ENCODE measurements at places on chromosomes 1 and 21. TPM values are rescaled to one million over a fixed set of nuclear protein-coding genes. Genes with fewer than 3 reads are reported as not detected.
A peak's percentile ranks its signal among the peaks of the same experiment; 100 is the strongest.

GRCh38 chr1:180271272-180272255 lies 41.5 kb downstream of the LHX4 start:
- peaks cover 4% of the 10 kb centered on the region for H3K36me3 ChIP-seq
- H3K27me3 ChIP-seq = no peaks in the 10 kb centered on the region
- no peak for DNase-seq
- no peak overlapping the region for H3K4me3 ChIP-seq
- H3K27ac ChIP-seq = no peak overlapping the region
- H3K4me1 ChIP-seq = no peaks in the 10 kb centered on the region

The ZP4 gene
- not detected for total RNA-seq

DNA sequence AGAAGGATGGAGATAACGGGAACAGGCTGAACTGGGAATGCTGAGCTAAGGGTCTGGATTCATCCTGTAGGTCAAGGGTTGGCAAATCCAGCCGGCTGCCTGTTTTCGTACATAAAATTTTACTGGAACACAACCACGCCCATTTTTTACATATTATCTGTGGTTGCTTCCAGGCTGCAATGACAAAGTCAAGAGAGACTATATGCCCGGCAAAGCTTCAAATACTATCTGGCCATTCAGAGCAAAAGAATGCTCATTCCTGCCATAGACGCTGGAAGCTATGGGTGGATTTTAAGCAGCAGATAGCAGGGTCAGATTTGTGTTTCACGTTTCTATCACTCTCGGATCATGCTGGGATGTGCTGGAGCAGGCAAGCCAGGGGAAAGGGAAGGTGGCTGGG lies 137.9 kb upstream of the EDN2 start:
- H3K4me1 ChIP-seq = peaks cover 46% of the 10 kb centered on the region
- no peak for DNase-seq
- peaks cover 41% of the 10 kb centered on the region for H3K36me3 ChIP-seq
- H3K27me3 ChIP-seq = no peaks in the 10 kb centered on the region
- H3K27ac ChIP-seq = no peak overlapping the region

DNA sequence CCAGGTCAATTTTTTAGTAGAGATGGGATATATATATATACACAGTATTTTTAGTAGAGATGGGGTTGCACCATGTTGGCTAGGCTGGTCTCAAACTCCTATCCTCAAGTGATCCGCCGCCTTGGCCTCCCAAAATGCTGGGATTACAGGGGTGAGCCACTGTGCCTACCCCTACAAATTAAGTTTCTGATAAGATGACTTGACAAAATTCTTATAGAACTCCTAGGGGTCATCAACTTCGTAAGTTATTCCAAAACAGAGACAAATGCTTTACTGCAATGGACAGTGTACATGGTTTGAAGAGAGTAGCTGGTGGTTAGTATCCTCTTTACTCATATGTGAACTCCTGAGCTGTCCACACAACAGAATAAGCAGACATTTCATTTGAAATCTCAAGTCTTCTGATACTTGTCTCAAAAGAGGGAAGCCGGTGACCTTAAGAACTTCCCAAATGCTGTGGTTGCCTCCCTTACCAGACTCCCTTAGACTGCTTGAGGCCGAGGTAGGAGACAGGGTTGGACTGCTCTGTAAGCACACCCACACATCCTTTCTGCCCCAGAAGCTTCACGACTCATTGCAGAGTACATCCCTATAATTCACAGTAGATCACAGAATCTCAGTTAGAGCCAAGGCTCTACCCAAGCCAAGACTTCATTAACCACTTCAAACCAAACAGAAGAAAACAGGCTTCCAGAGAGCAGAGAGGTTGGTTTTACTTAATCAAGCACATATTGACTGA lies 244.1 kb upstream of the IRF2BP2 start:
- H3K36me3 ChIP-seq = no peaks in the 10 kb centered on the region
- H3K4me1 ChIP-seq = peaks cover 28% of the 10 kb centered on the region
- H3K27me3 ChIP-seq = no peaks in the 10 kb centered on the region
- no peak for DNase-seq
- H3K27ac ChIP-seq = no peak overlapping the region
- H3K4me3 ChIP-seq = no peak overlapping the region

GRCh38 chr1:113965703-113966412 lies 13.4 kb upstream of the OLFML3 start:
- H3K4me1 ChIP-seq = no peaks in the 10 kb centered on the region
- no peak overlapping the region for H3K27ac ChIP-seq

DNA sequence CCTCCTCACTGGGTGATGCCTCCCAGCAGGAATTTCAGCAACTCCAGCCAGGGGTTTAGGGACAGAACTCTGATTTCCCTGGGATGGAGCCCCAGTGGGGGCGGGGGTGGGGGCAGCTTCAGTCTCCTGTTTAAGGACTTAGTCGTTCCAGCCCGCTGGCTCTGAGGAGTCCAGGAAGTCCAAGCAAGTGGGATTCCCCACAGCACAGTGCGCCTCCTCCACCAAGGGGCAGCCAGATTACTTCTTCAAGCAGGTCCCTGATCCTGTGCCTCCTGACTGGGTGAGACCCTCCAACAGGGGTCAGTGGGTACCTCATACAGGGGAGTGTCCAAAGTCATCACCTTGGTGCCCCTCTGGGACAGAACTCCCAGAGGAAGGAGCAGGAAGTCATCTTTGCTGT lies 1438.4 kb upstream of the B3GALT2 start:
- H3K36me3 ChIP-seq = no peaks in the 10 kb centered on the region
- no peak overlapping the region for H3K4me3 ChIP-seq
- DNase-seq = no peak
- H3K27ac ChIP-seq = no peak overlapping the region
- H3K27me3 ChIP-seq = no peaks in the 10 kb centered on the region

DNA sequence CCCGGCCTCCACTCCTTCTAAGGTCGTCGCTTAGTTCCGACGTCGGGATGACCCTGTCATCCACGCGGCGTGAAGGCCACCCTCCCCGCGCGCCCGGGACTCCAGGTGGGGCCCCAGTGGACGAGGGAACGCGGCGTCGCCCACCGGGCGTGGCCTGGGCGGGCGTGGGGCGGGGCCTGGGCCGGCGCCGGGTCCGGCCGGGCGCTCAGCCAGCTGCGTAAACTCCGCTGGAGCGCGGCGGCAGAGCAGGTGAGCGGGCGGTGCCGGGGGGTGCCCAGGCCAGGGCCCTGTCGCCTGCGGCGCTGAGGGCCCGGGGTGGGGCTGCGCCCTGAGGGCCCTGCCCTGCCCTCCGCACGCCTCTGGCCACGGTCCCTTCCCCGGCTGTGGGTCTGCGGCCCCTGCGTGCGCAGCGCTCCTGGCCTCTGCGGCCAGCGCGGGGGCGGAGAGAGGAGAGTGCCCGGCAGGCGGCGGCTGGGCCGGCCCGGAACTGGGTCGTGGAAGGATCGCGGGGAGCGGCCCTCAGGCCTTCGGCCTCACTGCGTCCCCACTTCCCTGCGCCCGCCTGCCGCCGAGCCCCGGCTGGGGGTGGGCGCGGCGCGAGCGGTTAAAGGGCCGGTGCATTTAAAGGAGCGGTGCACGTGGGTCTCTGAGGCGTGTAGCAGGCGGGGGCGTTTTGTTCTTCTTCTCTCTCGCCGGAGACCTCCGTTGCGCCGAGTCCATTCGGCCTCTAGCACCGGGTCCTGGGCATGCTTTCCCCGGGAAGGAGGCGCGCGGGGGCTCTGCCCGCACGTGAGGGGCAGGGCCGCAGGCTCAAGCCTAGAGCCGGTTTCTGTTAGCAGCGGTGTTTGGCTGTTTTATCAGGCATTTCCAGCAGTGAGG lies at the start of gene PSEN2:
Gene PSEN2 (plus strand): TSS at position 216 of the 879 bp plus-strand sequence. CDS start 11,292 bp downstream, outside the sequence.
- no peaks in the 10 kb centered on the region for H3K36me3 ChIP-seq
- peak within 1 kb of the TSS; percentile 73 for H3K4me3 ChIP-seq
- peaks cover 23% of the 10 kb centered on the region for H3K27me3 ChIP-seq
- DNase-seq = peak; percentile 49
- no peak within 1 kb of the TSS for H3K27ac ChIP-seq
- H3K4me1 ChIP-seq = peaks cover 5% of the 10 kb centered on the region

The CHRNB2 gene
- not detected for total RNA-seq

- H3K36me3 ChIP-seq = peaks cover 2% of the 10 kb centered on the region
- H3K27ac ChIP-seq = peak within 1 kb of the TSS; percentile 32
- peaks cover 40% of the 10 kb centered on the region for H3K4me1 ChIP-seq
- H3K4me3 ChIP-seq = peak within 1 kb of the TSS; percentile 80
- DNase-seq = peak; percentile 87
These were observed at the start of gene ELAPOR1 for GRCh38 chr1:109113590-109114341. Gene ELAPOR1 (plus strand): TSS chr1:109114115. CDS start chr1:109114184, 69 bp downstream.

The TMEM82 gene
- not detected for total RNA-seq

GRCh38 chr1:1074631-1075147 lies 583 bp upstream of the RNF223 start:
- DNase-seq = no peak
- no peak overlapping the region for H3K4me3 ChIP-seq
- H3K4me1 ChIP-seq = peaks cover 4% of the 10 kb centered on the region
- H3K36me3 ChIP-seq = no peaks in the 10 kb centered on the region
- no peak overlapping the region for H3K27ac ChIP-seq

DNA sequence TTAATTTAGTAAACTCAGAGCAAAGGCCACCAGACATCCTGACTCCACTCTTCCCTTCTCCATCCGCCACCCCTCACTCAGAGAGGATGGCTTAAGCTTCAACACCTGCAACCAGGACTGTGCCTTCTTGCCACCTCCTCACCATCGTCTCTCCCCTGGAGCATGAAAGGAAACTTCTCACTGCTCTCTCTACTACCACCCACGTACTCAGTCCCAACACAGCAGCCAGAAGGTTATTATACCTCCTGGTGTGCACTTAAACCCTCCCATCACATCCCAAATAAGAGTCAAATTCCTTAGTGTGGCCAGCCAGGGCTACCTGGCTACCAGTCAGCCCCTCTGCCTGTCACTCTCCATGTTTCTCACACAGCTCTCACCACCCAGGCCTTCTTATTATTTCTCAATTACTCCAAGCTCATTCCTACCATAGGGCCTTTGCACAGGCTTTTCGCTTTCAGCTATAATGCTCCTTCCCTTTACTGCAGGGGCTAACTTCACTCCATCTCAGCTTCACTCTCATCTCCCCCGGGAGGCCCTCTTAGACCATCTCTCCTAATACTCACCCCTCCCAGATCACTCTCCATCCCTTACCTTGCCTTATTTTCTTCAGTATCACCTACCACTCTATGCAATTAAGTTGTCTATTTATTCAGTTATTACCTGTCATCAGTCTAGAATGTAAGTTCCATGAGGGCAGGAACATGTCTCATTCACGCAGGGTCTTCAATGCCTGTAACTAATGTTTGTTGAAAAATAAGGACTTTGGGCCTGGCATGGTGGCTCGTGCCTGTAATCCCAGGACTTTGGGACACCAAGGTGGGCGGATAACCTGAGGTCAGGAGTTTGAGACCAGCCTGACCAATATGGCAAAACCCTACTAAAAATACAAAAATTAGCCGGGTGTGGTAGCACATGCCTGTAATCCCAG lies 137.5 kb downstream of the TOMM20 start:
- no peaks in the 10 kb centered on the region for H3K27me3 ChIP-seq
- H3K4me1 ChIP-seq = peaks cover 55% of the 10 kb centered on the region
- H3K36me3 ChIP-seq = no peaks in the 10 kb centered on the region
- H3K27ac ChIP-seq = peak overlapping the region; percentile 51

The LCK gene
- total RNA-seq = 164 TPM

DNA sequence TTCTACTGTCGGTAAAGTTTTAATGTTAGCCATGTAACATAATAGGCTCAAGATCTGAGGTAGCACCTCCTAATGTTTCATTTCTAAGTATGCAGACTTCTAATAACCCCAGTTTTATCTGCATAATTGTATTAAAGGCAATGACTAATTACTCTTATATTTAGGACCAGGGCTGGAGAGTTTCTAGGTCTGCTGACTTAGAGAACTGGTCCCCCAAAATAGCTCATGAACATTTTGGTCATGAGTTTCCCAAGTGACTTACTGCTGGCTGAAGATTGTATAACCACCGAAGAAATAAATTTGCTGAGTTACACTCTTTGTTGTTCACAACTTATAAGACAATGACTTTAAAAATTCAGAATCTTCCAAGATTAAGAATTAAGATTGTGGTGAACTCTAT lies 197.8 kb upstream of the TNR start:
- H3K27ac ChIP-seq = no peak overlapping the region
- H3K4me1 ChIP-seq = no peaks in the 10 kb centered on the region
- DNase-seq = no peak
- H3K27me3 ChIP-seq = no peaks in the 10 kb centered on the region

GRCh38 chr1:10295481-10296085 lies 85.2 kb downstream of the KIF1B start:
- DNase-seq = no peak
- H3K36me3 ChIP-seq = peaks cover 4% of the 10 kb centered on the region
- no peak overlapping the region for H3K4me3 ChIP-seq
- no peaks in the 10 kb centered on the region for H3K27me3 ChIP-seq
- H3K27ac ChIP-seq = no peak overlapping the region

DNA sequence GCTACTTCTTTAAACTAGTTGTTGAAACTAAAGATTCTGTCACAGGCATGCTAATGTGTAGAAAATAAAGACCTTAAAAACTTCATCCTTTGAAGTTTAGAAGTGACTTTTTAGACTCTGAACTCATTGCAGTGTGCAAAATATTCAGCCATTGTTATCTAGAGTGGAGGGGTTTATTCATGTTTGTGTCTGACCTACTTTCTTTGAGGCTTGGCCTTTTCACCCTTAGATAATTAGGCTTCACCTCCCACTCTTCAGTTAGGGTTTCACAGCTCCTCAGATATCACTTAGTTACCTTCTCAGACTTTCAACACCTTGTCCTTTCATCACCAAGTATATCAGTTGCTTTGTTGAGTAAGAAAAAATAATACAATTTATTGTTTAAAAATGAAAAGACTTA lies 75.9 kb downstream of the IVNS1ABP start:
- peaks cover 2% of the 10 kb centered on the region for H3K36me3 ChIP-seq
- H3K27me3 ChIP-seq = no peaks in the 10 kb centered on the region
- H3K4me1 ChIP-seq = peaks cover 27% of the 10 kb centered on the region
- no peak for DNase-seq

GRCh38 chr1:170662561-170663403 lies 1.1 kb upstream of the PRRX1 start:
- H3K36me3 ChIP-seq = no peaks in the 10 kb centered on the region
- DNase-seq = no peak
- H3K27me3 ChIP-seq = peaks cover 78% of the 10 kb centered on the region

DNA sequence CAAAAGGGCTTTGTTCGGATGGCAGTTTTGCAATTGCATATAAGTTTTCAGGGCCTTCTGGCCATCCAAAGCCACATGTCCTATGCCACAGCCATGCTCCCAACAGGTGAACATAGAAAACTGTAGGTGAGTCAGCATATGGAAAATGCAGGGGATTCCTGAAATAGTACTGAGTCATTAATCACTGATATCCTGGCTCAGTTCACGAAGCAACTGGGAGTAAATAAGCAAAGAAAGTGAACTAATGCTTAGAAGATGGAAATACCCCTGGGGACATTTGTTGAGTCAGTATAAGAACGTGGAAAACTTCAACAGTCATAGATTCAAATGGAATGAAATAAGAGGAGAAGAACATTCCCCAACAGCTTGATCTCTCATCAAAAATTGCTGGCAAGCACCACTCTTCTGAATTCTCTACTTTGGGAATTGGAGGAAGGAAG lies 148.9 kb upstream of the RUNX1 start:
- no peaks in the 10 kb centered on the region for H3K27me3 ChIP-seq
- H3K4me3 ChIP-seq = no peak overlapping the region
- peak overlapping the region; percentile 32 for H3K27ac ChIP-seq
- no peak for DNase-seq
- no peaks in the 10 kb centered on the region for H3K36me3 ChIP-seq

The JUN gene
- 25.9 TPM for total RNA-seq

All from activated naive CD4-positive, alpha-beta T cell treated with anti-CD3 and anti-CD28 coated beads for 36 hours (primary cell).